Thoracic aorta (tissue), 2 donors: ENCODE measurements at places on chromosomes 12 and 14.

DNA sequence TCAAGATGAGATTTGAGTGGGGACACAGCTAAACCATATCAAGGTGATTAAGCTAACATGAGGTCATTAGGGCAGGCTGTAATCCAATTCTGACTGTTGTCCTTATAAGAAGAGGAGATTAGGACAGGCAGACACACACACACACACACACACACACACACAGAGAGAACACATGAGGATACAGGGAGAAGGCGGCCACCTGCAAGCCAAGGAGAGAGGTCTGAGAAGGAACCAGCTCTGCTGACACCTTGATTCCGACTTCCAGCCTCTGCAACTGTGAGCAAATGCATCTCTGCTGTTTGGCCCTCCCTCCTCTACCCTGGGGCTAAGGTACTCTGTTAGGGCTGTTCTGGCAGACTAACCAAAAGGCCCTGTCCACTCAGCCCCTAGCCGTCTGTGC is 112.5 kb upstream of the GSC start:
- DNase-seq = no peak

- DNase-seq = no peak
These were observed 113.0 kb upstream of the NTF3 start for GRCh38 chr12:5318874-5319273.

DNA sequence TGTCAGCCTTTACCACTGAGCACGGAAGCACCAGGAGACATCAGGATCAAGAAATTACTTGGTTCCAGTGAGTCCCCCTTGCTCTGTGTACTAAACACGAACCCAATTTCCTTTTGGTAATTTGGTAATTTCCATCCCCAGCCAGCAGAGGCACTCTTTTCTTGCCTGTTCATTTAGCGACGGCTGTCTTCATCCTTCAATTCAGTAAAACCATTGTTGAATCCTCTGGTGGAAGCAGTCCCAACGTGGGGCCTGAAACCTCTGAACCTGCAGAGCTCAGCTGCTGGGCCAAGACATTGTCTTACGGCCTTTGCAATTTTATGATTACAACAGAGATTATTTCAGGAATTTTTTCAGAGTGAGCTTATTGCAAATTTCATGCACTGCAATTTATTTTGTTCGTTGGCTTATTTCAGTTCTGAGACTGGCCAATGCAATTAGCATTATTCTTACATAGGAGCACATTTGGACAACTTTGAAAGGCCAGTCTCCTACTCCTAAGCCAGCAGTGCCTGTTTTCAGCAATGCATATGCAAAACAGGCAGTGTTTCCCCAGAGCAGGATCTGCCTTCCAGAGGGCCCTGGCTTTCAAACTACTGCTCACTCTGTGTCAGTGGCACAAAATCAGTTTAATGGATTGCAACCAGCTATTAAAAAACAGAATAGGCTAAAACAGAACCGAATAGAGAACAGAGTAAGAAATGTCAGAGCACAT is 372.9 kb upstream of the TMEM132C start:
- no peak for DNase-seq

DNA sequence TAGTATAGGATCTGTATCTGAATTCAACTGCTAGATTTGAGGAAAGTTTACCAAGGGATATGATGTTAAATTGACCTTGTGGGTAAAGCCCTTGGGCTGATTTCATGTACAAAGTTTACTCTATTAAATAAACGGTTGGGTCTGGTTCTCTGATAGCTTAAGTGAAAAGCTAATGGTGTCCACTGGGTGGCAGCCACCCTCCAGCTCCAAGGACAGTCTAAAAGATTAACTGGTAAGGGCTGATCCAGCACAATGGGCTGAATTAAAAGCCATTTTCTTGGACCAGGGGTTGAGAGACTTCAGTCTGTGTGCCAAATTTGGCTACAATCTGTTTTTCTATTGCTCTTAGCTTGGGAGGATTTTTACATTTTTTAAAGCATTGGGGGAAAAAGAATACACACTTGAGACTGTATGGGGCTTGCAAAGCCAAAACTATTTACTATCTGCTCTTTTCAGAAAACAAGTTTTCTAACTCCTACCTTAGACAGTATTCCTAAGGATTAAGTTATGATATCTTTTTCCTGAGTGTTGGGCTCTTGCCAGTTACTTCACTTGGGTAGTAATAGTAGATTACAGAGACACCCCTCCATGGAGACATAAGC is 116.5 kb downstream of the GPHN start:
- no peak for DNase-seq

DNA sequence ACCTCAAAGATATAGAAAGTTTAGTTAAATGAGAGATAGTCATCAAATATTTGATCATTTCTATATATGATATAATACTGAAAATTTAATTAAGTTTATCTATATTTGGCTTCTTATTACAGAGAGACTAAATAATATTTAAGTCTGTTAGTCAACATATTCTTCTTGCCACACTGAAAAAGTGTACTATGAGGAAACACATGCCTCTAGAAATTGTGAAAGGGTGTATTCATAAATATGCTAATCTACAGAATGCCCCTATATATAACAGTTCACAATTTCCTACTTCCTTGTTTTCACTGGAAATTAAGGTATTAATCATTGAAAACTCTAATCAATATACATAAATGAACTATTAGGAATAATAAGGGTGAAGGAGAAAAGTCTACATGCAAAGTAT is 31.4 kb upstream of the ETV6 start:
- DNase-seq = no peak

GRCh38 chr12:45730084-45730347 is 510 bp downstream of the ARID2 start:
- no peak for DNase-seq

DNA sequence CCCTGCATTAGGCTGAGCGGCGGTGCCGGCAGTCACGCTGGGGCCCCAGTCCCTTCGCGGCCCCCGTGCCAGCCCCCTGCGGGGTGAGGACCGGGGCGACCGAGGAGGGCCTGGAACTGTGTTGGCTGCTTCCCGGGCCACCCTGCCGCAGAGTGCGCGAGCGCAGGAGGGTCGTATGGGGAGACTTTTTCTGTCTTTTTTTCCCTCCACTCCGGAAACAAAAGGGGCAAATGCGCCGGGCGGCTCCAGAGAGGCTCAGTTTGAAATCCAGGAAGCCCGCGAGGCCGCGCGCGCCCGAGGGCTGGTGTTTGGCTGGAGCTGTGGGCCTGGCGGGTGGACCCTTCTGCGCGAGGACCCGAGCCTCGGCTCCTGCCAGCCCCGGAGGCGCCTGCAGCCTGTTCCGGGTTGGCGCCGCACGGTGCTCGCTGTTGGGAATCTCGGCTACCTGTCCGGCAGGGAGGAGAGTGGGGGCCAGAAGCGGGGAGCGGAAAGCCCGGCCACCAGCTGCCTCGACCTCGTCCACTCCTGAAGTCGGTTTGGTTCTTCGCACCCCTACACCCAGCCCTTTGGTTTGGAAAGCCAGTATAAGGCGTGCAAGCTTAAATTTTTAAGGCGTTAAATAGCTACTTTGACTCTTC is 638 bp downstream of the PLEKHG3 start:
- DNase-seq = no peak

DNA sequence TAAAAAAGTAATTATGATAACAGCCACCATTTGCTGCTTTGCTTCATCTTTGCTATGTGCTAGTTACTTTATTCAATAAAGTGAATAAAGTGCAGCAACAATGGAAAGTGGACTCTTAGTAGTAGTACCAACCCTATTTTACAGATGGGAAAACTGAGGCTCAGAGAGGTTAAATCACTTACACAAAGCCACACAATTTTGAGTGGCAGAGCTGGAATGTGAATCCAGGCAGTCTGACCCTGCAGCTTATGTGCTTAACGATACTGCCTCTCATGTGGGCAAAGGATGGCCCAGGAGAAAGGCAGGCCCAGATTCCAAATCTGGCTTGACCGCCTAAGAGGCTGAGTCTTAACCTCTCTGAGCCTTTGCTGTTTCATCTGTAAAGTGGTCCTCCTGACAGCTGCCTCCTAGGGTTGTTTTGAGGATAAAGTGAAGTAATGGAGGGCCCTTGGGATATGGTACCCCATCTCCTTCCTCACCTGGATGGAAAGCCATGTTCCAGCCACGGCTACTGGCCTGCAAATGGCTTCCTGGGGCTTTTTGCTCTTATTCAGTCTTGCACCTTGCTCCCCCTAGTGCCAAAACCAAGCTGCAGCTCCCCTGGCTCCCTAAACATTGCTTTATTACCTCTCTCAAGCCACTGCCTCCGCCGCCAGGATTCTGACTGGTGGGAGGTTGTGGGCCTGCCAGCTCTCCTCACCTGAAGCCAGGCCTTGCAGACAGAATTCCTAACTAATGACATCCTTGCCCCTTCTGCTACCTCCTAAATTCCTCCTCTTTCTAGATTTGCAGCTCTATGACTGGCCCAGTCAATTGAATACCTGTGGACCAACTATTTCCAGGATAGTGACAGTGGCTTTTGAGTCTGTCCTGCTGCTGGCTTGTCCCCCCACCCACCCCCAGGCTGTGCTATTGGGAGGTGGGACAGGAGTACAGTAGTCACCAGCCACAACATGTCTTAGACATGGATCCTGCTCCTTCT is 283.3 kb upstream of the PWP1 start:
- DNase-seq = no peak

GRCh38 chr12:60075091-60075490 is 479.3 kb downstream of the SLC16A7 start:
- DNase-seq = no peak

DNA sequence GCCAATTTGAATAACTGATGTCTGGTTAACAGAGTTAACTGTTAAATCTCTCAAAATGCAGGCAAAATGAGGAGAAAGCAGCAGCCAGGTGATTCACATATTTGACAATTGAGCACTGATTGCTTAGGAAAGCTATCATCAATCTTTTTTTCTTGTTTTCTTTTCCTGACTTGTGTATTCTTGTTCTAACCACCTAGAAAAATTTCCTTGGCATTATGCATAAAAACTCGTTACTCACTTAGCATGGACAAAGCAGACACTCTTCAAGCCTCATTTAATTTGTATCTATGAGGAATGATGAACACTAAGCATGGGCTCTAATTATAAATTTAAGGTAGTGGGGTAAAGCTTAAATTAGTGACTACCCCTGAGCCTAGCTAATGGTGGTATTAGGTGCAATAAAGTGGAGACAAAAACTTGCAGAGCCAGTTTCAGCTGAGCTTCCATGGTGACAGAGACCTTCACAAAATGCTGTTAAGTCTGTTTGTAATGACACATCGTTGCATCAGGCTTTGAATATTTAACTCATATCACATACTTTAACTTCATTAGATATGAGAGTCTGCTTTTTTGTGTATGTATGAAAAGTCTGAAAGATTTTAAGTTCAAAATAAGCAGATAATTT is 52.0 kb downstream of the RASSF9 start:
- DNase-seq = no peak

GRCh38 chr12:115002434-115002833 is 318.5 kb upstream of the TBX3 start:
- no peak for DNase-seq

DNA sequence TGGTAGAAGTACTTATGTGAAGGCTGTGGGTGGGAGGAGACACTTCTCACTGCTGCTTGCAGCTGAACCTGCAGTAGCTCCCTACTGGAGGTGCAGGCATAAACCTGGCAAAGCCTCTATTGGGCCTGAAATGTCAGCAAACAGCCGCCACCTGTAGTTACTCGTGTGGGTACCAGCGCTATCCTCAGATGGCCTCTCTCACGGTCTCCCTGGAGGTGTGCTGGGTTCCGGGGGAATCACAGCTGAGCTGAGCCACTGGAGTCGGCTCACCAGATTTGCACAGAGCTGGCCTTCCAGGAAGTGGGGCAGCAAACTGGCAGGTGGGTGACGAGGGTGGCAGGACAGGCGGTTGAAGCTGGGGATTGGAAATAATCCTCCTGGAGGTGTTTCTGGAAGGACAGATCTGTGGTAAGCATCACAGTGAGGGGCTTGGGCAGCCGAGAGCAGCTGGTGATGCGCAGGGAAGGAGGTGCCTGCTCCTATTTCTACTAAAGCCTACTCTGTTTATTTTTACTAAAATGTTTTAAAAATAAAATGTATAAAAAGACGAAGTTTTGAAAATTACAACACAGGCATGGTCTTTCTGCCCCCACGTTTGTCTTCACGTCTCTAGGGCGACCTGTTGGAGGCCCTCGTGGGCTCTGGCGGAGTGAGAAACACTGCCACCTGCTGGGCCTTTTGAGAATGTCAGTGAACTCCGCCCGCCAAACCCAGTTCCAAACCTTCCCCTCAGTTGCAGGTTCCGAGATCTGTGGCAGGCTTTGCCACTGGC is 67.8 kb upstream of the PLEKHG3 start:
- no peak for DNase-seq

GRCh38 chr12:105671720-105672119 is 341.2 kb downstream of the C12orf75 start:
- no peak for DNase-seq

DNA sequence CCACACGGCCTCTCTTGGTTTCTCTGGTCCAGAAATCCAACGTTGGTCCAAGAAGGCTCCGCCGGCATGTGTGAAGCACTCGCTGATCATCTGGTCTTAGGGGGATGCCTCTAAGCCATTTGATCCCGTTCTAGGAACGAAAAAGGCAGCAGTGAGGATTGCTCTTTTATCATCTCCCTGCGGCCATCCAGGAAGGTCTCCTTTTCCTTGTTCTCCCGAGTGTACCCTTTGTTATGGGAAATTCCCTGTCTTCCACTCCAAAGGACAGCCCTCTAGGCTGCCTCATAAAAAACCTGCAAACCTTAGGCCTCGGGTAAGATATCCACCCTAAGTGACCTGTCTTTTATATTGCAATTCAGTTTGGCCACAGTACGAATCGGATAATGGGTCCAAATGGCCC is 85.8 kb downstream of the TMTC3 start:
- DNase-seq = no peak
